ENCODE measurements at places on chromosomes 11 and 22.

GRCh38 chr11:11035331-11035730 is 177.5 kb upstream of the ZBED5 start:
- DNase-seq = no peak

GRCh38 chr11:44957040-44957515 is 6.4 kb upstream of the TP53I11 start:
- DNase-seq = no peak

DNA sequence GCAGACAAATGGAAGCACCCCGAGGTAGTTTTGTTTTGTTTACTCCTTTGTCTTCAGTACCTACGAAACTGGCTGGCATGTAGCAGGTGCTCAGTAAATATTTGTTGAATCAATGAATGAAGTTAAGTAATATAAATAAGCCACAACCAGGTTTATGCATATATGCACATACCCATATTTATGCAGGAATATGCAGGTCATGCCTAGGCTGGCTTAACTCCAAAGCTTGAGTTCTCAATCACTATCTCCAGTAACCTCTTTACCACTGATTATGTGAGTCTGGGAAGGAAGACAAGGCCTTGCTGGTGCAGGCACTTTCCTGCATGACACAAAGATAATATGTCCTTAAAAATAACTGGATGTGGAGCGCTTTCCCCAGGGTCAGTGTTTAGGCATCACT is 27.5 kb downstream of the ARL14EP start:
- no peak for DNase-seq

GRCh38 chr11:73257342-73258103 is 14.6 kb upstream of the P2RY6 start:
- no peak for DNase-seq

- no peak for DNase-seq
Measured at GRCh38 chr22:32612834-32613233, 138.2 kb downstream of the FBXO7 start.

- no peak for DNase-seq
Measured at GRCh38 chr22:25161017-25161915, 38.4 kb upstream of the CRYBB3 start.

GRCh38 chr11:88367310-88367709 is 29.8 kb upstream of the CTSC start:
- no peak for DNase-seq

All from left hindlimb (tissue), 1 donor.